ENCODE measurements at places on chromosomes 5 and 9.

GRCh38 chr5:136308212-136308795 is 57.0 kb downstream of the TRPC7 start:
- no peak for DNase-seq

DNA sequence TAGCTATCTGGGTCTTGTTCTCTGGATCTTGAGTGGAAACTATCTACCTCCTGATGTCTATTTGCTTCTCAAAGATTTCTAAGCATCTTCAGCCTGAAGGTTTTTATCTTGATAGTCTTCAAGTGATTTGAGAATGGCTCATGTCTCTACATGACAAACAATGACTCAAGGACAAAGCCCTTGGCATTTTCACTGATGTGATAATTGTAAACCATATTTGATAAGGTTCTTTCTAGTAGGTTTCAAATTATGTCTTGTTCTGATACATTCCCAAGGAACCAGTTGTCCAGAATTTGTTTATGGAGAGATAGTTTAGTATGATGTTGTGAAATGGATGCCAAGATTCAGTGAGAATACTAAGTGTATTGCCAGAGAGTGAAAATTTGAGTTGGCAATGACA is 1079.3 kb upstream of the CDH9 start:
- no peak for DNase-seq

DNA sequence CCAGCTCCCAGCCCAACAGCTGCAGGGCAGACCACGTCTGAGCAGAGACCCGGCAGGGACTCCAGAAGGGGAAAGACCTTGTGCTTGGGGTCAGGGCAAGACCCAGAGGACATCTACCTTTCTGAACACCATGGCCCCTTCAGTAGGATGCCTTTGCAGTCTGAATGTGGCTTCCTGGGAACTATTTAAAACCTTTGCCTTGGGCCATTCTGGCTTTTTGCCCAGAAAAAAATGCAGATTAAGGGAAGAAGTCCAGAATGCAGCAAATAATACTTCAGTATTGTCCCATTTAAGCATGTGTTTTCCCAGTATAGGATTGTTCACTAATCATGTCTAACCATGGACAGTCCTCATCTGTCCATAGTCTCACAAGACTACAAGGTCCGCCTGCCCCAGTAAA is 67.5 kb upstream of the ERCC6L2 start:
- DNase-seq: no peak

GRCh38 chr9:24832307-24832706 is 286.6 kb upstream of the IZUMO3 start:
- no peak for DNase-seq

DNA sequence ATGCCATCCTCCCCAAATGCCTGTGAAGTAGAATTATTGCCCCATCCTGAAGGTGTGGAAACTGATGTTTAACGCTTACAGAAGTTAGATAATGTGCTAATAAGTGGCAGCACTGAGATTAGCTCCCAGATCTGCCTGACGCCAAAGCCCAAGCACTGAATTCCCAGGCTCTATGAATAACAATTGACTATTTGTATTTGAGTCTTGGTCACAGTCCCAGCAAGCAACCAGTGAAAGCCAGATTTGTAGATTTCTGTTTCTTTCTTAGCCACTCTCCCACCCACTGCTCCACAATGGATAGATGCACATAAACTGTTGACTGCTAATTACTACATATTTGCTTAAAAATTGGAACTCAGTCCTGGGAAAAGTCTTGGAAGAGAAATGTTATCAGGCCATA is 34.4 kb downstream of the FAM240B start:
- DNase-seq: no peak

DNA sequence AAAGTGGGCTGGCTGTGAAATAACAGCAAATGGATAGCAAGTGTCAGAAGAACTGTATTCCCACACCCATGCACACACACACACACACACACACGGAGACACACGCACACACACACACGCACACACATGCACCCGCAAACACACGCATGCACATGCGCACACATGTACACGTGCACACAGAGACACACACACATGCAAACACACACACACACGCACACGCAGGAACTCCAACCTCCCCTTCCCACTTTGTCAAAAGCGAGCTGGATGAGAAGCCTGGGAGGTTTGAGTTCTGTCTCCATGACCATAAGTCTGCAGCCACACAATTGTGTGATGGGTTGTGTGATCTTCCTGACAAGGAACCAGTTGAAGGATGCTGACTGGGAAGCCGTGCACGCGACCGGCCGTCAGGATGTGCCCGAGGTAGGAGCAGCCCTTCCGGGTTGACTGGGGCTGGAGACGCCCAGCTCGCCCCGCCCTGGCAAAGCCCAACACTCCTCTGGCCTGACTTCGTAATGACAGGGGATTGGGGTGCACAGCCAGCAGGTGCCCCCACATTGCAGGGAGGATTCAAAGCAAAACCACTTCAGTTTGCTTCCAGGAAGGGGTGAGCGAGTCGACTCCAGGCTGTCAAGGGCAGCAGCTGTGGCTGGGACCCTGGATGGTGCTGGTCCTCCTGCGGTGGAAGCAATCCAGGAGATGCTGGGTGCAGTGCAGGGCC is 29.3 kb upstream of the NKD2 start:
- DNase-seq: no peak

DNA sequence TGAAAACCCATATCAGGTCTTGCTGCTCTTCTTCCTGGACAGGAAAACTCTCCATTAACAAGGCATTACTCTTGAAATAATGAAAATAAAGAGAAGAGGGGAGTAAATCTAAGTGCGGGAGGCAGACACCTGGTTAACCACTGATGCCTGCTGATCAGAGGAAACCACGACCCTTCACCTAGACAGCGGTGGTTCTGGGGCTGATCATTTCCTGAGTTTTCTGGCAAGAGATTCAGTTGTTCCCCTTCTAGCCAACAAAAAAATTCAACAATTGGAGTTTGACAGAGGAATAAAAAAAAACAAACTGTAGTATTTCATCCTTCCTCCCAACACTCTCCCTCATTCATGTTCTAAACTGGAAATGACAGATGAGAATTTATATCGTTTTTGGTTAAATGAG is 3.0 kb downstream of the RLN2 start:
- DNase-seq: no peak

All from NCI-H1417 treated with DMSO at 0.1 percent for 48 hours (cell line).